NCI-H1436 treated with DMSO at 0.1 percent for 48 hours (cell line): ENCODE measurements at places on chromosomes 11 and 22.

DNA sequence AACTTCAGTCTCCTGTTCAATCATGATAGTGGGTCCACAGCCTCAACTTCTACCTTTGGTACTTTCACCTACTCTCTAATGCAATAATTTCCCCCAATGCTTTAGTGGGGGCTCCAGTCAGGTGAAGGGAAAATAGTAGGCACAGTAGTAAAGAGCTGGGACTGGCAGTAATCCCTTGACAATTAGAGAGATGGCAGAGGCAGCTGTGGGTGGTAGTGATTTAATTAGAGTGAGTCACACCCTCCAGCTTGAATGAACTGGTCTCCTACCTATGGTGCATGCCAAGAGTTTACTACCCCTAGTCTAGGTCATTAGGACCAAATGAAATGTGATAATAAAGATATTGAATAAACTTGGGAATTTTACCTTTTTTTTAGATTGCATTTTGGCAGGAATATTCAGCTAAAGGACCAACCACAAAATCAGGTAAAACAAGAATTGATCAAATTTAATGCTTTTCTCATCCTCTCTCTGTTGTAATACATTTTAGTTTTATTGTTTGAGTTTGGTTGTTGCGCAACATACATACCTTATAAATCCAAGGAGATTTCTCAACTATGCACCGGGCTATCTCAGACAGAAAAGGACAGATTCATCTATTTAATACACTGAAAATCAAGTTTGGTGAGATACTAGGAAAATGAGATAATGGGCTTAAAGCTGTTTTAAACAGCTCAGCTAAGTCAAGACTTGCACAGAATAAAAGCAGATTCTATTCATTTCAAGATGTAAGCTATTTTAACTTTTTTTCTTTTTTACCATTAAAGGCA, 9.0 kb downstream of the PRRG4 start:
- no peak for DNase-seq

- no peak for DNase-seq
Observed at GRCh38 chr11:111513240-111513605, 1.0 kb upstream of the BTG4 start.

DNA sequence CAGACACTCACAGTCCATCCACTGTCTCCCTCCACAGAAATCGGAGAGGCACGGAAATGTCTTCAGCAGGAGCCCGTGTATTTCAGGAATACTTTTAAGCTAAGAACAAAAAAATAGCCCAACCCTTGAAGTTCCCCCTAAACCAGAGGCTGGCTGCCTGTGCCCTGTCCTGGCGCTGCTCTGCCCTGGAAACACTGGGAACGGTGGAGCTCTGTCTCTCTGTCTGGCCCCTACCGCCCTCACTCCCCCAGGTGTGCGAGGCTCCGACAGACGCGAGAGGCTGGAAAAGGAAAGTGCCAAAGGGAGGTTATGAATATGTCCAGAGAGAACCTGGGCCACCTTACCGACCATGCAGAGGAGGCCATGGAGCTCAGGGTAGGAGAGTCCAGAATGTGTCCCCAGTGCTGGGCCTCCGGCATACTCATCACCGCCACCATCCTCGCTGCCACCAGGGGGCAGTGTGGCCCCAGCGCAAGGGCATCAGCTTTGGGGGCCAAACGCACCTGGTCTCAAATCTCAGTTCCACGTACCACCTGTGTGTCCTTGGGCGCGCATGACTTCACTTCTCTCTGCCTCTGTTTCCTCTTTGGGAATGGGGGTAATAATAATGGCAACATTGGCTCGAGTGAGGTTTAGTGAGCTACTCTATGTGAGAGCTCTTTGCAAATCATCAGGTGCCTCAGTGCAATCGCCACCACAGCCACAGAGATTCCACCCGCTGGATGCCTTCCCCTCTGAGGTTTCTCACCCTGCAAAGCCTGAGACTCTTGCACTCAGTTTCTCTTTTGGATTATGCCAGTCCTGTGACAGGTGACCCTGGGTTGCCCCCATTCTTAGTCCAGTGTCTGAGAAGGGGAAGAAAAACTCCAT, 10.4 kb upstream of the SLCO2B1 start:
- DNase-seq: no peak

GRCh38 chr11:120134931-120135228, 3.0 kb downstream of the TRIM29 start:
- no peak for DNase-seq

GRCh38 chr11:3201677-3202181, 16.9 kb downstream of the MRGPRG start:
- DNase-seq: no peak

- no peak for DNase-seq
Observed at GRCh38 chr11:45857961-45858474, 10.7 kb downstream of the CRY2 start.

DNA sequence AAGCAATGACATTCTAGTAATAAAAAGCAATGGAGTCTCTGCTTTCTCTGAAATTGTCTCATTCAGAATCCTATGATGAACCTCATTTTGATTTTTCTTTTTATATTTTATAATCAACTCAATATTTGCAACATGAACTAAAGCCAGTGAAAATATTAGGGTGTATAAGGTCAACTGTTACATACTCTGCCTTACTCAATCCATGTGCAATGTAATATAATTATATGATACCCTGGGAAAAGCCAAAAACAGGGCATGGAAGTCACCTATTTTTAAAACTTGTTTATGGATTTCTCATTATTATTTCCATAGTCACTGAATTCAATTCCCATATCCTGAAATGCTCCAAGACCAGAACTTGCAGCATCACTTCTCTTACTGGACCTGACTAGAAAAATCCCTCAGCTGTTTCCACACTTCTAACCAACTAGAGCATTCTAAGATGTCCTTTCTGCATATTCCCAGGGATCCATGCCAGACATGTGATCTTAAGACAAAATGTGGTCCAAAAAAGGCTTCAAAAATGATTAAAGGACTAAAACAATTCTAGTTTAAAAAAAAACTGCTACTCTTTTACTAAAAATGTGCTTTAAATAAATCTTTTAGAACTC, 97.3 kb downstream of the GUCY1A2 start:
- DNase-seq: no peak

- no peak for DNase-seq
Observed at GRCh38 chr11:64268025-64268892, 16.2 kb downstream of the BAD start.

DNA sequence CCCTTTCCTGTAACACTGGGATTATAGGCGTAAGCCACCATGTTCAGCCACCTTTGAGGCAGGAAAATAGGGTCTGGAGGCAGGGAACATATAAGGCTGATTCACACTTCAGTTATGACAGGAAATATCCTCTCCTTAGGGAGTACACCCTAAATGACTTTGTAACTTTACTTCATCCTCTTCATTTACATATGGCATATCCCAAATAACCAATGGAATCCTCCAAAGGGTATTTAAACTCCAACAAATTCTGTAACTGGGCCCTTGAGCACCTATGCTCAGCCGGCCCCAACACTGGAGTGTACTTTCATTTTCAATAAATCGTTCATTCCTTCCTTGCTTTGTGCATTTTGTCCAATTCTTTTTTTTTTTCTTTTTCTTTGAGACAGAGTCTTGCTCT, 1.6 kb upstream of the KAT5 start:
- DNase-seq: no peak

- no peak for DNase-seq
Observed at GRCh38 chr11:30358536-30358935, 35.6 kb downstream of the ARL14EP start.

DNA sequence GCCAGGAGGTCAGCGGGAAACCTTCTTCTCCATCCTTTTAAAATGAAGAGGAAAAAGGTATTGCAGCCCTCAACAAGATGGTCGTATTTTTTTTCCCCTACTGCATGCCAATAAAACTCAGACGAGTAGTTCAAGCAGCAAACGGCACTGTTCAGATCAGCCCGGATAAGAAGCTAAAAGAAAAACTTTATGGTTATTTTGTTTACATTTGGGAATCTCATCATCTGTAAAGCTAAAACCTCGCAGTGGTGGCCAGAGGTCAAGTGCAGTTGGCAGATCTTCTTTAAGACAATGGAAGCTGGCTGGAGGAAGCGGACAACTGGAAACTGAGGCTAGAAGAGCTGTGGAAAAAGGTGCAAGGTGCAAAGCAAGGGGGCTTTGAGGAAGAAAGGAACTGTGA, 31.0 kb upstream of the CHRM4 start:
- DNase-seq: no peak

DNA sequence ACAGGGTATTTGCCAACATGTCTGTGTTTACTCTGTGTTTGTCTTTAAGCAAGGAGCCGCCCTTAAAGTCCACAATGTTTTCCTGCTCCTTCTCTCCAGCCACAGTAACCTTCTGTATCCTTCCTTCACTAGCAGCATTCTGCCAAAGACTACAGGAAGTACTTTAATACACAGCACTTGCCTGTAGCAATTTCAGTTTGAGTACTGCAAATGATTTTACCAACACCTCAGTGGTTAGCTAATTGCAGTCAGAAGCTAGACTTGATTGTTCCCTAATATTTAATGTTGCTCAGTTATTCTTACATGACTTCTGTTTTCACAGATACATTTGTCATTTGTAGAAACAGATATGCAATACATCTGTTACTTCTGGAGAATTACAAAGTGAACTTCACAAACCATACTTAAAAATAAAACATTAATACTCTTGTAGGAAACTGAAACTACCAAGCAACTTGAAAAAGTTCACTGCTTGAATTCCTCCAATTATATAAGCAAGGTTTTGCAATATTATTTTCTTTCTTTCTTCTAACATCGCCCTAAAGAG, 69.1 kb downstream of the FCHSD2 start:
- DNase-seq: no peak
